Vagina (tissue), 2 donors: ENCODE measurements at places on chromosomes 7 and 10. TPM values are rescaled to one million over a fixed set of nuclear protein-coding genes. Genes with fewer than 3 reads are reported as not detected.

GRCh38 chr7:47796347-47796746 lies 151.9 kb downstream of the PKD1L1 start:
- no peak overlapping the region for H3K27ac ChIP-seq
- no peak for DNase-seq
- H3K4me1 ChIP-seq: no peaks in the 10 kb centered on the region
- H3K36me3 ChIP-seq: no peaks in the 10 kb centered on the region
- H3K4me3 ChIP-seq: no peak overlapping the region

DNA sequence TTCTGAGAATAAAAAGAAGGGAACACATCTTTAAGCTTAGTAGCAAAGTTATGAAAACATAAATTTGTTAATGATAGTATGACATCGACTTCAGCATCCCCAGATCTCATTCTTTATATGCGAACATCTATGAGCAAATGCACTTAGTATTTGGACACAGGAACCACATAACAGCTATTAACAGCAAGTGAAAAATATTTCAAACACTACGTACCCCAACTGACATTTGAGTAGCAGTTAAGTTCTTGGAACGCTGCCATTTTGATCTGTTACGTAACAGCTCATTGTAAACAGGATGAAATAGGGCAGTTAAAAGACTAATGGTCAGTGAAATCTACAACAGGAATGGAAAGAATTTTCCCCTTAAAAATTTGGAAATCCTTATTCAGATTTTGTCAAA lies 428.9 kb downstream of the TNS3 start:
- no peak for DNase-seq
- no peaks in the 10 kb centered on the region for H3K27me3 ChIP-seq
- peak overlapping the region; percentile 62 for H3K27ac ChIP-seq

DNA sequence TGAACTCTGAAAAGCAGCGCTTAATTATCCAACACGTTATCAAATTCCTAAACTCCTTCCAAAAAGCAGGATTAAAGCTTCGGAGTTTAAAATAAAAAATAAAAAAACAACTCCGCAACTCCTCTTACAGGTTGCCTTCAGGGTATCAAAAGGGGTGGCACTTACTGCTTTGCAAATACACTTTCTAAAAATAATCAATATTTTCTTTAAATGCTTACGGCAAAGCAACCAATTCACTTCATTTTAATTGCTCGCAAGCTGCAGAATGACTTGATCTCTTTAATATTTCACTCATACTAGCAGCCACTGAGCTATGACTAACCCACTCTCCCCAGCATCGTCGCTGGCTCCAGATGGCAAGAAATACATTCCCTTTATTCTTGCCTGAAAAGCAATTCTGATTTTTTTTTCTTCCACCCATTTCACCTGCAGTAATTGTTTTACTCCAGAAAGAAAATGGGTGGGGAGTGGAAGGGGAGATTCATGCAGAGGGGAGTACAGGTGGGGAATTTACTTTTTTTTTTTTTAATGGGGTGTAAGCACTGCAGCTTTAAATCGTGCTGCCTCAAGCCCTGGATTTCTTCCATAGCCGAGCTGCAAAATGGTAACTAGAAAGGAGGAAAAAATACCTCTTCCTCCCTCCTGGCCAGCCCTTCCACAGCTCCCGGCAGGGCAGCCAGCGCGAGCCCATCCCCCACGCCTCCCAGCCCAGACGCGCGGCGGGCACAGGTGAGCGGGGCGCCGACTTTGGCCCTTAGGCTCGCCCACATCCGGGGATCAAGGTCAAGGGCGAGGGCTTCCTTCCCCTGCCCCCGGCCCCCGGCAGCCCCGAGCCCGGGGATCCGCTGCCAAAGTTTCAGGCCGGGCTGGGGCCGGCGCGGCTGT lies 54.2 kb upstream of the FHIP2A start:
- H3K36me3 ChIP-seq: no peaks in the 10 kb centered on the region
- H3K4me1 ChIP-seq: peaks cover 15% of the 10 kb centered on the region
- peak overlapping the region; percentile 44 for H3K27ac ChIP-seq
- no peaks in the 10 kb centered on the region for H3K27me3 ChIP-seq
- DNase-seq: no peak

Gene SHH
- total RNA-seq: 0.25 TPM

Gene WNT8B
- not detected for total RNA-seq

DNA sequence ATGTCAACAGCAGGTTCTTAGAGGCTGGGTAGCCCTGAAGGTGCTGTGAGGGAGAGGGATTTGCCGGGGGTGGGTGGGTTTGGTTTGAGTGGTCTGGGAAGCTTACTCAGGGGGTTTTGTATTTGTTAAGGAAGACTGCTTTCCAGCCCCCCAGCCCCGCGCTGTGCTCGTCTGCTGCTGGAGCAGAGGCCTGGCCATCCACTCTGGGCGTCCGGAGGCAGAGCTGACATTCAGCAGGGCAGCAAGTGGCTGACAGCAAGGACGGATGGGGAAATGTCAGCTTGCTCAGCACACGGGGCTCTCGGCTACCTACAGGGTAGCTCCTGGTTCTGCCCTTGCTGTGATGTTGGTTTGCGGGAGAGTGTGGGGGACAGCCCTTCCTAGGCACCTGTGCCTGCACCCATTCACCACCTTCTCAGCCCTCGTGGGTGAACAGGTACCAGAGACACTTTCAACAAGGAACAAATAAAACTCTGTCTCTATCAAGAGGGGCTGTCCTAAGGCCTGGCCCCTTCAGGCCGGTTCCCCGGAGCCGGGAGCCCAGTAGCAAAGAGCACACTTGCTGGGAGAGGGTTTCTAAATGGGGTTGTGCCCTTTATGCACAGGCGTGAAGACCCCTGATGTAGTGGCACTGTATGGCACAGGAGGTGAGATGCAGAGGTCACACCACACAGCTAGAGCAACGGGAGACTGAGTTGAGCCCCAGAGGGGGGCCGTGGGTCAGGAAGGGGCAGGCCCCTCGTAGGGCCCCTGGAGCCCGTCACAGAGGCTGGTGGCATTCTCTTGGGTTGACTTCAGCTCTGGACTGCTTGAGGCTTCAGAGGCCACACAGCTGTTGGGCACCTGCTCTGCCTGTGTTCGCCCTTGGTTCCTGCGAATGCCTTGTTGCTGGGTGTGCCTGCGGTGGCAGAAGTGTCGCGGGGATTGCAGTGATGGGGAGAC lies 72.2 kb upstream of the SHH start:
- H3K4me1 ChIP-seq: no peaks in the 10 kb centered on the region
- DNase-seq: no peak
- H3K4me3 ChIP-seq: no peak overlapping the region
- no peaks in the 10 kb centered on the region for H3K27me3 ChIP-seq
